ENCODE measurements at places on chromosomes 1 and 21.

- no peak for DNase-seq
These were observed 144.5 kb downstream of the C1orf21 start for GRCh38 chr1:184531296-184531695.

- DNase-seq: no peak
These were observed 2.9 kb downstream of the ZBTB37 start for GRCh38 chr1:173871091-173871490.

DNA sequence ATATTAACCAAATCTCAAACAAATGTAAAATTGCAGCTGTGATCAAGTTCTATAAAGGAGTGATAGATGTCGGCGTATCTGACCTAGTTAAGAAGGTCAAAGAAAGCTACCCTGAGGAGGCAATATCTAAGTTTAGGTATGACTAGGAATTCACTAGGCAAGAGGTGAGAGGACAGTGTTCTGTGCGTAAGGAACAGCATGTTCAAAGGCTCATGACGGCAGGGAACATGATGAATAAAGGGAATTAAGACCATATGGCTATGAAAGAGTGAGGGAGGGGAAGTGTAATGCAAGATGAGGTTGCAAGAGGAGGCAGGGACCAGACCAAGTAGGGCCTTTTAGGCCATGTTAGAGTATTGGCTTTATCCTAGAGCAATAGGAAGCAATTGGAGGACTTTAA lies 8.6 kb downstream of the LIX1L start:
- no peak for DNase-seq

GRCh38 chr1:82260051-82260450 lies 459.3 kb downstream of the ADGRL2 start:
- DNase-seq: no peak

DNA sequence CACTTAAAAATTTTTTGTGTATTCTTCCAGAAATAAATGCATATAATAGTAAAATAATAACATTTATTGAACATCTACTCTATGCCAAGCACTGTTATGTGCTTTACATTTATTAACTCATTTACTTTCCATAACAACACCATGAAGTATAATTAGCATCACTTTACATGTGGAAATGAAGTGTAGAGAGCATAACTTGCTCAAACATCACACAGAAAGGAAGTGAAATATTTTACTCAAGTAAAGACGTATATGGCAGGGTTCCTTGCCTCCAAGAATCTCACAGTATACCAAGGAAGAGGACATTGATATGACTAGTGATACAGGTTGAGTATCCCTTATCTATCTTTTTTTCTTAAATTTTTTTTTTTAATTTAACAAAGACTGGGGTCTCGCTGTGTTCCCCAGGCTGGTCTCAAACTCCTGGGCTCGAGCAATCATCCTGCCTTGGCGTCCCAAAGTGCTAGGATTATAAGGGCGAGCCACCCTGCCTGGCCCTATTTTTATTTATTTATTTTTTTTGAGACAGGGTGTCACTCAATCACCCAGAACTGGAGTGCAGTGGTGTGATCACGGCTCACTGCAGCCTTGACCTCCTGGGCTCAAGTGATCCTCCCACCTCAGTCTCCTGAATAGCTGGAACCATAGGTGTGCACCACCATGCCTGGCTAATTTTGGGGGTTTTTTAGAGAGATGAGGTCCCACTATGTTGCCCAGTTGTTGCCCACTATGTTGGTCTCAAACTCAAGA lies 7.7 kb upstream of the CLIC4 start:
- DNase-seq: no peak

DNA sequence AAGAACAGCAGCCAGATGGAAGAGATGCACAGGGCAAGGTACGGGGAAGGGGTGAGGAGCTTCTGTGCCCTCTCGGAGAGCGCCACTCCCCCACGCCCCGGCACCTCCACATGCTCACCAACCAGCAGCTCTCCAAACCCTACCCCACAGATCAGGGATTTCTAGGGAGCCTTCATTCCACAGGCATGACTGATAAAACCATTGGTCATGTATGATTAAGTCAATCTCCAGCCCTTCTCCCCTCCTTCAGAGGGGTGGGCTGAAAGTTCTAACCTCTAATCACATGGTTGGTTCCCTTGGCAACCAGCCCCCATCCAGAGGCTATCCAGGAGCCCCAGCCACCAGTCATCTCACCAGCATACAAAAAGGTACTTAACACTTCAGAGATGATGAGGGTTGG lies 144.7 kb downstream of the TGFBR3 start:
- DNase-seq: no peak

GRCh38 chr1:151991663-151992302 lies 1.9 kb downstream of the S100A10 start:
- DNase-seq: no peak

Measured in nucleus accumbens (tissue), 56 donors.